LHCN-M2 (cell line): ENCODE measurements at places on chromosomes 4 and X. TPM values are rescaled to one million over a fixed set of nuclear protein-coding genes. Genes with fewer than 3 reads are reported as not detected.

Gene MSANTD1
- 0.06 and 0.19 TPM in 2 replicates for total RNA-seq

Gene SH3D19
- 38.5 and 45.3 TPM in 2 replicates for total RNA-seq

Gene CSN1S1
- not detected in 2 replicates for total RNA-seq

Gene GUCY1A1
- total RNA-seq, result not detected in 2 replicates
